Activated naive CD8-positive, alpha-beta T cell treated with anti-CD3 and anti-CD28 coated beads, Interleukin-2, amount 50 U/mL, for 16 hours (primary cell): ENCODE measurements at places on chromosomes 4 and X.

- no peak for DNase-seq
Measured at GRCh38 chr4:22607382-22607781, 85.4 kb upstream of the GBA3 start.

- DNase-seq = no peak
Measured at GRCh38 chr4:86174506-86174905, 185.3 kb downstream of the MAPK10 start.

DNA sequence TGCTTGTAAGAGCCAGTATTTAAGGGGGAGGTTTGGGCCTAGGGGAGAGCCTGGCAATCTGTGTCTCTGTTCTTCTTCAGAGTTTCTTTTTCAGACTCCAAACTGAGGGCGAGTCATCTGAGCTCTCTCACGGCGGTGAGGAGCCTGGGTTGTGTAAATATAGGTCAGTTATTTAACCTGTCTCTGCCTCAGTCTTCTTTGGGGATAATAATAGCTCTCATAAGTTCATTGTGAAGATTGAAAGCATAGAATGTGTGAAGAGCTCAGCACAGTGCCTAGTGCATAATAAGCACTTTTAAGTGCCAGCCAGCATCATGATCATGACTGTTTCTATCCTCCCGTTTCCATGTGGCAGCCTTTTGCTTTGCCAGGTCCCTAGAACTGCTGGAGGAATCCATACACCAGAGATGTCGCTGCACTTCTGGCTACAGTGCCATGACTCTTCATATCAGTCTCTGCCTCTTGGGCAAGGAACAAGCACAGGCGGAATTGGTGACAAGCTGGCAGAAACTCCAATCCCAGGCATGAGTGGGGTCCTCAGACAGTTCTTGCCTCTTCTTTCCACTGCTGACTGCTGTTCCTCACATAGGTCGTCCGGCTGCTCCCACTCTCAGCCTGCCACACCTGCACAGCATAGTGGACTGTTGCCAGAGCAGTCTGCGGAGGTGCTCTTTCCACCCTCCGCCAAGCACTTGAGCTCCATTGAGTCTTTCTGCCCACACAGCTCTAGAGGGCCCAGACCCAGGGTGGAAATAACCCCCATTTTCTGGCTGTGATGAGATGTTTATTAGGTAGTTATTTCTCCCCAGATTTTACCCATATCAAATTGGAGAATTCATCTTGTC is 103.7 kb upstream of the MAML3 start:
- no peak for DNase-seq

GRCh38 chr4:75058486-75058885 is 125.6 kb downstream of the PARM1 start:
- DNase-seq = no peak

DNA sequence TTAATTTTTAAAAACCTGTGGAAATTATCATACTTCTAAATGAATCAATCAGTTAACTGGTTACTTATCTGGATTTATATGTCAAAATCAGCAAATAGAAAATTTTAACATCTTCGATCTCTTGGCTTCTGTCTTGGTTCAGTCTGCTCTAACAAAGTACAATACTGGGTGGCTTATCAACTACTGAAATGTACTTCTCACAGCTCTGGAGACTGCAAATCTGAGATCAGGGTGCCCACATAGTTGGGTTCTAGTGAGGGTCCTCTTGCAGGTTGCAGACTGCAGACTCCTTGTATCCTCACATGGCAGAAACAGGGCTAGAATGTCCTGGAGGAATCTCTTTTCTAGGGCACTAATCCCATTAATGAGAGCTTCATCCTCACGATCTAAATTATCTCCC is 1851.6 kb upstream of the TENM3 start:
- no peak for DNase-seq

DNA sequence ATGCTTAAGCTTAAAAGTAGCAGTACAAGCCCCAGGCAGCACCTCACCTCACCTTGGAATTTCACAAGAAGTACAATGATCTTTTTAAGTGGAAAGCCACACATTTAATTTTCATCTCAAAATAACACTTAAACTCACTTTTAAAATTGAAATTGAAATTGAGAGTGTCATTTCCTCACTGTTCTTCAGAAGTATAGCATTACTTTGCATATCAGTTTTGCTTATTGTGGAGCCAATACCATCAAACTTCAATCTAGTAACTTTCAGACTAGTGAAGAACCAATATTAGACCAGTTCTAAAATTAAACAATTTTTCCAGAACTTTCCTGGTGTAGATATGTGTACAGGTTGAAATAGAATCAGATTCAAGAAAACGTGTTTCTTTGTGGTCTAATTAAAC is 242.4 kb downstream of the NDST4 start:
- no peak for DNase-seq

- no peak for DNase-seq
Measured at GRCh38 chr4:184504385-184504784, 30.0 kb upstream of the IRF2 start.

DNA sequence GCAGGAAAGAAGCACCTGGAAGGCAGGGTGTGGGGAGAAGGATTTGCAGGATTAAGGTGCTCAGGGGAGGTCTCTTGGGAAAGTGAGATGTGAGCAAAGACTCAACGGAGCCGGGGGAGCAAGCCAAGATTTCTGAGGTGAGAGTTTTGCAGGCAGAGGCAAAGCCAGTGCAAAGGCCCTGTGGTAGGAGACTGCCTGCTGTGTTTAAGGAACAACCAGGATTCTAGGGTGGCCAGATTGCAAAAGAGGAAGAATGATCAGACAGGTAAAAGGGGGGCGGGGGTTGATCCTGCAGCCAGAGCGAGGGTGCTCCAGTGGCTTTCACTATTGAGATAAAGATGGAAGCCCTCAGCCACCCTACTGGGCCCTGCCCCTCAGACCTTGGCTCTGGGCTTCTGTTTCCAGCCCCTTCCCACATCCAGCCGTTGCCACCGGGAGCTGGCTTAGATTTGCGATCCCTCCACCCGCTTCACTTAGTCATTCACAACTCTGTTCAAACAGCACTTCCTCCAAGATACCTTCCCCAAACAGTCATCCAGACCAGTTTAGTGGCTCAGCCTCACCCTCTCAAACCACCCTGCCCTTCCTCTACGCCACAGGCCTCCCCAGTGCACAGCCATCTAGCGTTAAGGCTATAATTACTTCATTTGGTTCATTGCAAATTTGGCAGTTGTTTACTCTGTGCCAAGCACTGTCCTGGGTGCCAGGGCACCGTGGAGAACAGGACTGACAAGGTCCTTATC is 23.3 kb upstream of the BCOR start:
- DNase-seq = no peak

DNA sequence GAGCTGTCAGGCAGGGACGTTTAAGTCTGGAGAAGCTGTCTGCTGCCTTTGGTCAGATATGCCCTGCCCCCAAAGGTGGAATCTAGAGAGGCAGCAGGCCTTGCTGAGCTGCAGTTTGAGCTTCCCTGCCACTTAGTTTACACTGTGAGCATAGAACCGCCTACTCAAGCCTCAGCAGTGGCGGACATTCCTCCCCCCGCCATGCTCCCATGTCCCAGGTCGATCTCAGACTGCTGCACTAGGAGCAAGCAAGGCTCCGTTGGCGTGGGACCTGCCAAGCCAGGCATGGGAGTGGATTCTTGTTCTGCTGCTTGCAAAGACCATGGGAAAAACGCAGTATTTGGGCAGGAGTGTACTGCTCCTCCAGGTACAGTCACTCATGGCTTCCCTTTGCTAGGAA is 24.3 kb downstream of the PLK4 start:
- no peak for DNase-seq

GRCh38 chrX:39946822-39947221 is 150.9 kb downstream of the BCOR start:
- DNase-seq = no peak

DNA sequence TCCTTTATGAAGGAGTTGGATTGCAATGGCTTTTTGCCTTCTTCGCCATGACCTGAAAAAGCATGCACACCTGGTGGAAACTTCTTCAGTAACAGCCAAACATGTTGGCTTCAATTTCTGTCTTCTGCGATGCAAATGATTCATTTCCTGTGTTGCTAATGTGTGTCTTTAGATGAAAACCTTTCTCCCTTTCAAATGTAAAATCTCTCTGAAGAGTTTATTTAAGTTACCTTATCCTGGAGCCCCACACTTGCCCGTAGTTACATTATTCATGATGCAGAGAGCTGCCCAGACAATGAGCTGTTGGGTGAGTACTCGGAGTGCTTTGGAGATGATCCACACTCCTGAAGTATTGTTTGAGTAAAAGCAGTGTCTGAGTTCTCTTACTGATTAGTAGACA is 1100.9 kb downstream of the RPA4 start:
- DNase-seq = no peak

GRCh38 chr4:152659806-152660205 is 20.0 kb downstream of the TMEM154 start:
- no peak for DNase-seq

- no peak for DNase-seq
Measured at GRCh38 chrX:96002431-96002830, 682.2 kb upstream of the DIAPH2 start.

DNA sequence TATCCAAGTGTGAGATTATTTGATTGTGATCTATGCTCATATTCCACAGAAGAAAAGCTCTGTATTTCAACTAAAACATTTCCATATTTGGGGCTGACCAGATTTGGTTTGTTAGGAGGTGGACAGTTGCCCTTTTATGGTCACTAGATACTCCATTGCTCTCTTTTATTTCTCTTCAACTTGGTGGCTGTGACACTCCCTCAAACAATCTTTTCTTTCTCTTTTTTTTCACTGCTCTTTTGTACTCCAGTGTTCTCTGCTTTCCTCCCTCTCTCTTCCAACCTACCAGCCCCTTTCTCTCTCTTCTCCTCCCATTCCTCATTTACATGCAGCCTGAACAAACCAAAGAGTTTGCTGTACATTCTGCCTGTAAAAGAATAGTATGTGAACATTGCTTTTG is 48.8 kb downstream of the RBPJ start:
- DNase-seq = no peak

DNA sequence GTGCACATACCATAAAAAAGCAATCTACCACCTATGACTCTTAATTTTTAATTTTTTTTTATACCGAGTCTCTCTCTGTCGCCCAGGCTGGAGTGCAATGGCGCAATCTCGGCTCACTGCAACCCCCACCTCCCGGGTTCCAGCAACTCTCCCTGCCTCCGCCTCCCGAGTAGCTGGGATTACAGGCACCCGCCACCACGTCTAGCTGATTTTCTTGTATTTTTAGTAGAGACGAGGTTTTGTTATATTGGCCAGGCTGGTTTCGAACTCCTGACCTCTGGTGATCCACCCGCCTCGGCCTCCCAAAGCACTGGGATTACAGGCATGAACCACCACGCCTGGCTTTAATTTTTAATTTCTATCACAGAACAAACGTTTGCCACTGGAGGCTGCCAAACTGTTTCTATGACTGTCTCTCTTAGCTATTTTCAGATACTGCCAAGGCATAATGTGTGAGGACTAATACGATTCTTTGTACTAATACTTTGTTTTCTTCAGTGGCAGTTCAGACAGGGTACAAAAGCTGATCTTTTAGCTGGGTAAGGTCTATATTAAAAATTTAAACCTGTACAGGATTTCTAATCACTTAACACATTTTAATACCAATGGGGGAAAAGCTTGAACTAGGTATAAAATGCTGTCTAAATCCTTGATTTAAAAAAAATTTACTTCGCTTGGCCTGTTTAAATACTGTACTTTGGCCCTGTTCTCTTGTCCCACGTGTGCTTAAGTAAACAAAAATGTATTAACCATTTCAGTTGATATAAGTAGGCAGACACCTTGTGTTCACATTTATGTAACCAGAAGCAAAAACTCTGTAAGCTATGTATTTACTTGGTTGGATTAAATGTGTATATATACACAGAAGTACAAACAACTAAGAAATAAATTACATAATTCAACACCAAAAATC is 2.3 kb downstream of the PGRMC2 start:
- no peak for DNase-seq

- DNase-seq = no peak
Measured at GRCh38 chr4:6951880-6952381, 42.3 kb downstream of the TBC1D14 start.

- DNase-seq = no peak
Measured at GRCh38 chr4:108693211-108693610, 42.8 kb downstream of the OSTC start.

DNA sequence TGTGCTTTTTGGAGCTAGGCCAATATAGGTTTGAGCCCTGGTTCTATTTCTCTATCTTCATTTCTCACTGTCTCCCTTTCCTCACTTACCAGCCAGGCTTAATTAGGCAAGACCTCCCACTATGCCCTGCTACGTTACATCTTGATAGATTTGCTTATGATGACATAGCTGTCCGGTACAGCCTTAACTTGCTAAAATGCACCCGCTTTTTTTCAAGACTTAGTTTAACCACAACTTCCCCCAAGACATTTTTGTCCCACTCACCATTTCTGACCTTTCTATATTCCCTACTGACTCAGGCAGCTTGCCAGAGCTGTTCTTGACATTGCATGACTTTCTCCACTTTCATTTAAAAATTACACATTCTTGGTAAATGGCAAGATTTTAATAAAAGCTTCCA is 152.6 kb downstream of the MID1 start:
- DNase-seq = no peak

DNA sequence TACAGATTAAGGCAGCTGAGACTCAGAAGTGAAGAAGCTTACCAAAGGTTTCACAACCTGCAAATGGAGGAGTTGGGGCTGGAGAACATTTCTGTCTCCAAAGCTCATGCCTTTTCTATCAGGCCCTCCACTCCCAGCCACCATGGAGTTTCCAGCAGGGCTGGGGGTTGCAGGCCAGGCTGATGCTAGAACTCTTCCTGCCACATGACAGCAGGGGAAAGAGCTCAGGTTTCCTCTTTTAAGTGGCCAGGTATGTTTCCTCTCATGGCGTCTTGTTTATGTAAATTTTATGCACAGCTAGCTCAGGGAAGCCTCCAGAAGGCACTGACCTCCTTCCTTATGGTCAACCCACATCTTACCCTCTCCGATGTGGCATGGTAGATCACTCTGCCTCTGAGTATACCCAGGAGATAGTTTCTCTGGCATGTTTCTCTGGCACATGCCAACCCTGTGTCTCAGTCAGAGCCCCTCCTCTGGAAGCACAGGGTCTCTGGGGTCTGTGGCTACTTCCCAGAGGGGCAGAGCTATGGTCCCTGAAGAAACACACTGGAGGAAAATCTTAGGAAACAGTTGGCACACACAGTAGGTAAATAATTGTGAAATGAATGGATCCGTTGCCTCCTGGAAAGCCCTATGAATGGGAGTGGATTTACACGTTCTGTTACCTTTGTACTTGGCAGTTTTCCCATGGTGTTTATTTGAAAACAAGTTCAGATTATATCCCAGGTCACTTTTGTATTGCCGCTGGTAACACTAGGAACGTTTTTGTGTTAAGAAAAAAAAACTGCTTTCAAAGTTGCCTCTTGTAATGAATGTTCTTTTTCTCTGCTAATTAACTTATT is 28.9 kb downstream of the PDK3 start:
- DNase-seq = no peak

- DNase-seq = no peak
Measured at GRCh38 chr4:16384576-16384975, 158.3 kb upstream of the TAPT1 start.

DNA sequence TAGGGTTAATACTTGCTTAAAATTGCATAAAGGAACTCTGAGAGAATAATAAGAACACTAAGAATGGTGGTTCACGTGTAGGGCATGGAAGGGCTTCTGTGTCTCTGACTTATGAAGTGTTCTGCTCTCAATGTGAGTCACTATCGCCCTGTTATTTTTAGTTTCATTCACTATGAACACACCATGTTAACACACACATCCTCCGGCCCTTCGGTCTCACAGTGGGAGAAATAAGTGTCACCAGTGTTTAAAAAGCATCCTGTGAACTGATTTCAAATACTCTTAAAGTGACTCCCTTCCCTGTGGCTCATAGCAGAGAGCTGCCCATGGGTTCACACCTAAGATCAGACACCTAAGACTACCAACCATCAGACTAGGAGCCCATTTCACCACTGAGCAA is 33.8 kb upstream of the FGFBP2 start:
- no peak for DNase-seq

GRCh38 chr4:77815636-77816035 is 3.5 kb downstream of the CNOT6L start:
- DNase-seq = no peak
